ENCODE measurements at places on chromosomes 3 and 15.

DNA sequence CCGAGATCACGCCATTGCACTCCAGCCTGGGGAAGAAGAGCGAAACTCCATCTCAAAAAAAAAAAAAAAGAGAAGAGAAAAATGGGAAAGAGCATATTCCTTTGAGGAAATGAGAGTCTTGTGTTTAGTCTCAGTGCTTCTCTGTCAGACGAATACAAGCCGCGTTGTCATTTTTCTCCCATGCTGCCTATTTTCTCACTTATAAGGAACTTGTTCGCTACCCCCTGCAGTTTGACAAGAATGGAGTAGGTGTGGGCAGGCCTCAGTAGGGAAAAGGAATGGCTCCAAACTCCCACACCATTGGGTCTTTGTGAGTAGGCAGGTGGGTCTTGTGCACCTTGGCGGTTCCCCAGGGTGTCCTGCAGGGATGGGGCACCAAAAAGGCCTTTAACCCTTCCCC is 6.5 kb downstream of the GPR160 start:
- no peak for DNase-seq

GRCh38 chr3:153290268-153291015 is 128.4 kb downstream of the RAP2B start:
- DNase-seq = no peak

GRCh38 chr3:189826566-189826965 is 195.4 kb downstream of the TP63 start:
- no peak for DNase-seq

- DNase-seq = no peak
Measured at GRCh38 chr3:49868862-49869466, 742 bp downstream of the CAMKV start.

DNA sequence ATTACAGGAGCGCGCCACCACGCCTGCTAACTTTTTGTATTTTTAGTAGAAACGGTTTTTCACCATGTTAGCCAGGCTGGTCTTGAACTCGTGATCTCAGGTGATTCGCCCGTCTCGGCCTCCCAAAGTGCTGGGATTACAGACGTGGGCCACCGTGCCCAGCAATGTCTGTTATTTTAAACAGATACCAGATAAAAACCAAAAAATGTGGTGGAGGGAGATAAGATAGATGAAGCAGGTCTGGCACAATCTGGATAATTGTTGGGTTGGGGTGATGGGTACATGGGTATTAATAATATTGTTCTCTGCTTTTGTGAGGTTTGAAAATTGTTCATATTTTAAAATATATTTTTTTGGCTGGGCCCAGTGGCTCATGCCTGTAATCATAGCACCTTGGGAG is 4.7 kb downstream of the RNF111 start:
- no peak for DNase-seq

DNA sequence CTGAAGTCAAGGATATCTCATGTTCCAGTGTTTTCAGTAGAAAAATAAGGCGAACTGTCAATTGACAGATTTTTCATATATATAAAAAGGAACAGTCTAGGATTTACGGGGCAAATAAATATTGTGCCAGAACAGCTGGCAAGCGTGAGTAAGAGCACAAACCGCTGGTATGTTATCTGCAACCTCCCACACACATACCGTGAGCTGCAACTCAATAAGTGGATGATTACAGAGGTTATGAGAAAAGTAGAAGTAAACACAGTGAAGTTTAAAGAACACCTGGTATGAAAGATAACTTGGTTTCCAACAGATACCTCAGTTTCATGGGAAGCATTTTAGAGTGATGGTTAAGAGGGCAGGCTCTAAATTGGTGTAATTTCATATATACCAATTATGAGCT is 733.4 kb downstream of the TUSC7 start:
- no peak for DNase-seq

DNA sequence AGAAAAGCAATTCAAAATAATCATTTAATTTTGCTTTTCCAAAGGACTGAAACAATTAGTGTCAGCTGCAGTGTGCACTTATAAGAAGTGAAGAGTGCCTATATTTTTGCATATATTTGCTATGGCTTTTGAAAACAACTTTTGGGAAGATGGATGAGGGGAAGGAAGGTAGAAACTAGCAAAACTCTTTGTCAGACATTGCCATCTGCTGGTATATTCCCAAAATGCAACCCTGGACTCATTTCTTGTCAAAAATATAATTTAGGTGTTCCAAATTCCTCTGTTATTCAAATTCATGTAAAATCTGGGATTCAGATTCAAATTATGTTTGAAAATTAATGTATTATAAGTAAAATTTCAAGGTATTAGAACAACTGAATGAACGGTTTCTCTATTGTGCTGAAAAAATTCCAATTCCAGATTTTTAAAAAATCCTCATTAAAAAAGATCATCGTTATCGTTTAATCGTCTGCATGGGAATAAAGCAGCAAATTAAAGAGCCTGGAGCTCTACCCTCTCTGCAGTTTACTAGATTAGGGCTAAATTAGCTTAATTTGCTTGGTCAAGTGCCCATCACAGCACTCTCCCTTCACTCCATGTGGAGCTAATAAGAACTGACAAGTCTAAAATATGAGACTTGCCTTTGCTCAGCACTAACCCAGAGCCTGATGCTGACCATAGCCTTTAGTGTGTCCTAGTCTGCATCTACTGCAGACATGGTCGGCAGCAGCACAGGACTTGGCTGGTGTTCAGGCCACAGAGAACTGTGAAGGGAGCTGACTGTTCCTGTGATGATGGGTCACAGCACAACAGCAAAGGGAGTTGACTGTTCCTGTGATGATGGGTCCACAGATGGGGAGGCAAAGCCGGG is 67.9 kb upstream of the MITF start:
- peak; percentile 13 for DNase-seq

DNA sequence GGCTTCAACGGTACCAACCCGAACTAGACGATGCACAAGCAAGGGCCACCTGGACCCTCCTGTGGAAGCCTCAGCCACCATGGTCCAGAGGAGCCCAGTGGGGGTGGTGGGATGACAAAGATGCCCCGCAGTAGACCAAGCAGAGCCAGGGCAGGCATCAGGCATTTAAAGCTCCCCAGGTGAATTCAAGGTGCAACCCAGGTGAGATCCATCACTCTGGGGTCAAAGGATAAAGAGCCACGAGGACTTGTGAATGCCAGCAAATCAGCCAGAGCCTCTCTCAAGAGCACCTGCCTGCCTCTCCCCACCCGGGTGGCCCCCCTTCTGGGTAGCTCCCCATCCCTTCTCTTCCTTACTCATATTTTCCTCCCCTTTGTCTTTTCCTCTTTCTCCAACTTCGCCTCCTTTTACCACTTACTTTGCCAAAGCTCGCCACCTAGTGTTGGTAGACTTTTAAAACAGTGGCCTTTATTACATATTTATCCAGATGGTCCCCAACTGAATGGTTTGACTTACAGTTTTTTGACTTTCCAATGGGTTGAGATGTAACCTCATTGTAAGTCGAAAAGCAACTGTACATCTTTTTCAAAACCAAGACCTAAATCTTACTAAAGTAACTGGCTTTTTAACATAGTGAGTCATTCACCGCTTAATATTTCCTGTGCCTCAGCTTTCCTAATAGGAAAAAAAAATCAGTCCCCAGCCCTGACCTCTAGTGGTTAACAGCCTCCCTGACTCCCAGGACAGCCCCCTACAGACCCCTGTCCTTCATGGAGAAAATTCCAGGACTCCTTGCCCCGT is 18.8 kb downstream of the PLA2G4F start:
- peak; percentile 54 for DNase-seq

GRCh38 chr3:133460809-133461208 is 61.0 kb downstream of the BFSP2 start:
- DNase-seq = no peak

DNA sequence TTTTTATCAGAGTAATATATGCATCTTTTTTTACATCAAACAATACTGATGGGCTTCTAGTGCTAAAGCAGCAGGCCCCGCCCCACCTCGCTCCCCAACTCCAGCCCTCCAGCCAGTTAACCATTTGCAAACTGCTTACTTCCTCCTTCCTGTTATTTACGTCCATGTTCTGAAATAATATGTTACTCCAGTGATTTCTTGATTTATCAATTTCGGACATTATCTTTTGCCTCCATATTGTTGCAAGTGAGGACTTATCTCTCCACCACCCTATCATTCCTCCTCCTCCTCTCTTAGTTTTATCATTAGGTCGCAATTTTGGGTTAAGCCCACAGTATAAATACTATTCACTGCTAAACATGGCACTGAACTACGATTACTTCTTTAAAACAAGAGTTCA is 39.5 kb downstream of the ZNF710 start:
- no peak for DNase-seq

DNA sequence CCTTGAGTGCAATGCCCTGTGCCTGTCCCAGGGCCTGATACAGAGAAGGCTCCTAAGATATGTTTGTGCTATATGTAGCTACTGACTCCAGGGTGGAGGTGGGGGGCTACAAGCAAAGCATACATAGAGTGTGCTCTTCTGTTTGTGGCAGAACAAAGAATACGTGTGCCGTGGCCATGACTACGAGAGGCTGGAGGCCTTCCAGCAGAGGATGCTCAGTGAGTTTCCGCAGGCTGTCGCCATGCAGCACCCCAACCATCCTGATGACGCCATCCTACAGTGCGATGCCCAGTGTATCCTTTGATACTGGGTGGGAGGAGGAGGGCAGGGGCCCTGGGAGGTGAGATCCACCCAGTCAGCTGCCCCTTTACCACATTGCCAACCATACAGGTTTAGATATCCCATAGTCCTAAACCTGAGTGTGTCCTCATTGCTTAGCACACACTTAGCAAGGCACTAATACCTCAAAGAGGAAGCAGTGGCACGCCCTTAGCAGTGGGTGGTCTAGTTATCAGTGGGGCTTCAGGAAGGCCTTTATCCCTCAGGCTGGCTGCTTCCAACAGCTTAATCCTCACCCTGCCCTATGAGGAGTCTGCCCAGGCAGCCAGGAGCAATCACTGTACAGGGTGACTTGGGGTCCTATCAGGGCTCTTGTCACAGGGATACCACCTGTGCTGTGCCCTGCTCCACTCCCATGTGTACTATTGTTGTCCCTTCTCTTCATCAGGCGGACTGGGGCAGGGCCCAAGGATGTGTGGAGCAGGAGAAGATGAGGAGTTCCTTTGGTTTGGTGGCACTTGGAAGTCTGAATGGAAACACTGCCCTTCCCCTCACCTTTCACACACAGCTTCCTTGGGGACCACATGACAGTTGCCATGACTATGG is 30.1 kb upstream of the MANF start:
- DNase-seq = no peak

DNA sequence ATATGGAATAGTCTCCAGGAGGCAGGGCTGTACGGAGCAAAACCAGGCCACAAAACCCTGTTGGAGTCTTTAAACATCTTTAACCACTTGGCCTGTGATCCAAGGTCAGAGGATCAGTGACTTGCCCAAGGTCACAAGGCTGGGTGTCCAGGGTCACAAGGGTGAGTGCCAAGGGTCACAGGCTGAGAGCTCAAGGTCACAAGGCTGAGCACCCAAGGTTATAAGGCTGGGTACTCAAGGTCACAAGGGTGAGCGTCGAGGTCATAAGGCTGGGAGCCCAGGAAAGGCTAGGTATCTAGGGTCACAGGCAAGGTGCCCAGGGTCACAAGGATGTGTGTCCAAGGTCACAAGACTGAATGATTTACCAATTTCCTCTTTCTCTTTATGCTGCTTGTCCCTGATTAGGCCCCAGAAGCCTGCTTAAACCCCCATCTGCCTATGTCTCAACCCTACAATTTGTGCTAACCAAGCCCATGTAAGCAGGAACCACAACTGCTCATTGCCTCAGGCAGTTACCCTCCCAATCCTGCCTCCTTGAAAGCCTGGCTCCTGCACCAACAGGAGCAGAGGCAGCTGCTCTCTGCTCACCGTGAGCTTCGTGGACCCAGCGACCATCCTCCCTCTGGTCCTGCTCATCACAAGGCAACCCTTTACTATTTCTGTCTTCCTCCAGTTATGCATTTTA is 51.5 kb downstream of the MGLL start:
- DNase-seq = no peak

DNA sequence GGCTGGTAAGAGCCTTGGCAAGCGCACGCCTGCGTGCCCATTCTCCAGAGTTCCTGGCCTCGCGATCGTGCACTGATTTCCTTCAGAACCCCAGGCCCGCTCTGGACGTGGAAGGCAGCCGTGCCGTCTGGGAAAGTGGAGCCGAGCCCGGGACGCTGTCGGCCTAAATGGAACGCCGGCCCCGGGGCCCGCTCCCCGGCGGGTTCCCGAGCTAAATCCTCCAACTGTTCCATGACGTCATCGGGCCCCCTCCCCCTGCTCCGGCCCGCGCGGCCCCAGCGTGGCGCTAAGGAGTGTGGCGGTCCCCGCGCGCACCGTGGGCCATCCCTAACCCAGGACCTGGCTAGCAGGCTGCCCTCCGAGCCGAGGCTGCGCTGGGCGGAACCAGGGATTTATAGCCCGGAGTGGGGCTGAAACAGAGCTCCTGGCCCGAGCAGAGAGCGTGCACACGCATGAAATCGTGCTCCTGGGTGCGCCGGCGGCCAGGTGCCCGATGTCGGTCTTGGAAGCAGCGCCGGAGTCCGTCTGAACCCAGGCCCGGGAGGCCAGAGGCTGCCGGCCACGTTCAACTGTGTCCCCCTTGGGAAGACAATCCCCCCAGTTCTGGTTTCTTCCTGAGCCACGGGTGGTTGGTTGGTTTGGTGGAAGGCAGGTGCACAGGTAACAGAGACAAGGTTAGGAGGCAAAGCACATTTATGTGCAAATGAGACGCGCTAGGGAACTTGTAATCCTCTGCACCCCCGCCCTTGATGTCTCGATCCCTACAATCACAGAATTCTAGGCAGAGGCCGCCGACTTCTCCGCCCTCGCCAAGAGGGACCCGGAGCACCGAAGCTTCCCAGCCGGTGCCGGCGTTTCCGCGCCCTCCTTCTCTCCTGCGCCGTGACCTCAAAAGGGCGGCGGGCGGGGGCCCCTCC is 84.9 kb upstream of the ETV5 start:
- DNase-seq = peak; percentile 19

DNA sequence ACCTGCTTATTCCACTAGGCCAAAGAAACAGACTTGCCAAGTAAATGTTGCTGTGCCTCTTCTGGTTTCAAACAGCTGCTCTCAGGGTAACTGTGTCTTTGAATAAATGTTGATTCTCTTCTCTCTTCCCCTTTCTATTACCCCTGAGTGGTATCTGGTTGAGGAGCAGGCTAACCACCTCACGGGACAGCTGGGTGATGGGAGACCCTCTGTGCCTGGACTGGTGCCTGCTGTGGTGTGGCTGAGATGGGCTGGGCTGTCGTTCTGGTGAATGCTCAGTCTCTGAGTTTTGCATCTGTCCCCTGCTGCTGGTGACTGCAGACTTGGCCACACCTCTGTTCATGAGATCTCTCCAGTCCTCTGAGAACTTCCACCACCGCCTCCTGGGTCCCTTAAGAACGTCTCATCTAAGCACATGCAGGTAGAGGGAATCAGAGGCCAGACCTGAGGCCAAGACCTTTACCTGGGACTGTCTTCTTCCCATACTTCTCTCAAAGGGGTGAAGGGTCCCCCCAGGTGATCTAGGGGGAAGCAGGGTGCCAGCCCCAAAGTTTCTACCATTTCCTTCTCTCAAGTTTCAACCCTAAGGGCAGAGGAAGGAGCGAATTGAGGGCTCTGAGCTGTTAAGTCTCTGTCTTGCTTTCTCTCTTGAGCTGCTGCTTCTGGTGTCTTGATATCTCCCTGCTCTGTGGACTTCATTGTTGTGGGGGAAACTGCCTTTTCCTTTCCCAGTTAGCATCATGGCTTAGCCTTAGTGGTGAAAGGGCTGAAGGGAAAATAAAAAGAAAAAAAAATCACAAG is 252.9 kb downstream of the EBLN2 start:
- DNase-seq = no peak

- DNase-seq = no peak
Measured at GRCh38 chr3:4198491-4198890, 104.7 kb upstream of the SETMAR start.

- DNase-seq = no peak
Measured at GRCh38 chr3:182190056-182190455, 478.3 kb downstream of the SOX2 start.

Measured in germinal center (tissue), 1 donor.